ENCODE measurements at places on chromosomes 13 and 19.

- DNase-seq = peak; percentile 82
- peak overlapping the region; percentile 93 for H3K4me3 ChIP-seq
- peaks cover 2% of the 10 kb centered on the region for H3K36me3 ChIP-seq
- H3K27ac ChIP-seq = peak overlapping the region; percentile 99
Observed at GRCh38 chr19:16587833-16588823, 15.9 kb upstream of the SLC35E1 start.

- H3K4me1 ChIP-seq = peaks cover 18% of the 10 kb centered on the region
- no peak overlapping the region for H3K4me3 ChIP-seq
- H3K27me3 ChIP-seq = no peaks in the 10 kb centered on the region
- no peak overlapping the region for H3K27ac ChIP-seq
- H3K36me3 ChIP-seq = peaks cover 39% of the 10 kb centered on the region
- DNase-seq = no peak
Observed at GRCh38 chr13:112562786-112563383, 25.1 kb downstream of the TUBGCP3 start.

DNA sequence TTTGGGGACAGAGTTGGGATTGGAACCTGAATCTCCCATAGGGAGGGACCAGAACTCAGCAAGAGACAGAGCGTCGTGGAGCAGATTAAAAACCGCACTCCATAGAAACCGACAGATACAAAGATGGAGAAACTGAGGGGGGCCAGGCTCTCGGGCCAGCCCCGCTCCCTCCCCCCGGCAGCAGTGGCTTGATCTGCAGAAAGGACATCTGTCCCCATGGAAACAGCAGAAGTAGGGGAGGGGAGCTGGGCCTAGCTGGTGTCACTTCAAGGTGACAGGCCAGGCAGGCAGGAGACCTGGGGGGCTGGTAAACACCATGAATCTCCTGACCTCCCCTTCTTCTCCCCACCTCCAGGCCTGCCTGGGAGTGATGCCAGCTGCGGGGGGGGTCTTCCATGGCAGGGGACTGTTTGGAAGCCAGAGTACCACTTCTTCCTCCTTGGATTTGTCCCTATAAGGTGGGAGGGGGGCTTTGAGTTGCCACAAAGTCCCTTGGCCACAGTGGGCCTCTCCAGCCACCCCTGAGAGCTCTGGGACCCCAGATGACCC is 10.9 kb downstream of the TMIGD2 start:
- H3K4me1 ChIP-seq = no peaks in the 10 kb centered on the region
- no peak for DNase-seq
- H3K36me3 ChIP-seq = no peaks in the 10 kb centered on the region
- H3K27ac ChIP-seq = no peak overlapping the region

- peak; percentile 38 for DNase-seq
- H3K36me3 ChIP-seq = no peaks in the 10 kb centered on the region
- no peak overlapping the region for H3K27ac ChIP-seq
- peak overlapping the region; percentile 87 for H3K4me3 ChIP-seq
- H3K27me3 ChIP-seq = peaks cover 10% of the 10 kb centered on the region
Observed at GRCh38 chr13:106534639-106535551, 567 bp downstream of the EFNB2 start.

Data from memory B cell (primary cell).